ENCODE measurements at places on chromosomes 2 and 18.

- DNase-seq = no peak
Measured at GRCh38 chr2:201260302-201260800, at the start of gene CASP8. TSS of gene CASP8 (plus strand) at chr2:201260536. CDS start at chr2:201266487, 5,951 bp downstream.

GRCh38 chr18:3152294-3152693 lies 67.5 kb downstream of the MYOM1 start:
- DNase-seq = no peak

- DNase-seq = no peak
Measured at GRCh38 chr2:223774193-223774592, 63.2 kb downstream of the AP1S3 start.

- DNase-seq = no peak
Measured at GRCh38 chr18:31901063-31901462, 41.9 kb downstream of the TRAPPC8 start.

Data from endothelial cell of umbilical vein (primary cell).